T-helper 22 cell (primary cell): ENCODE measurements at places on chromosomes 4 and X.

GRCh38 chr4:42789041-42789567 is 103.4 kb upstream of the GRXCR1 start:
- no peak for DNase-seq

- DNase-seq = no peak
Measured at GRCh38 chr4:18180892-18181291, 159.3 kb upstream of the LCORL start.

DNA sequence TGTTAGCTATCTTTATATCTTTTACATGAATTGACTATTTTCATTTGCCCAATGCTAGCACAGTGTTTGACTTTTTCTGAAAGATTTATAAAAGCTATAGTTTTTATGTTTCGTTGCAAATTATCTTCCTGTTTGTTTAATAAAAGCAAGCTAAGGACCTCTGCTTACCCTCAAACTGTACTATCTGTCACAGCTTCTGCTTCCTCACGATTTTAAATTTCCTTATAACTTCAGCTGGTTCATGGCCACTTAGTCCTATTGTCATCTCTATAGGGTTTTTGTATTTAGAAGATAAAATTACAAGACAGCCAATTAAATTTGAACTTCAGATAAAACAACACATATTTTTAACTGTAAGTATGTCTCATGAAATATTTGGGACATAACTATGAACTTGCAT is 494.0 kb downstream of the PDGFC start:
- no peak for DNase-seq

DNA sequence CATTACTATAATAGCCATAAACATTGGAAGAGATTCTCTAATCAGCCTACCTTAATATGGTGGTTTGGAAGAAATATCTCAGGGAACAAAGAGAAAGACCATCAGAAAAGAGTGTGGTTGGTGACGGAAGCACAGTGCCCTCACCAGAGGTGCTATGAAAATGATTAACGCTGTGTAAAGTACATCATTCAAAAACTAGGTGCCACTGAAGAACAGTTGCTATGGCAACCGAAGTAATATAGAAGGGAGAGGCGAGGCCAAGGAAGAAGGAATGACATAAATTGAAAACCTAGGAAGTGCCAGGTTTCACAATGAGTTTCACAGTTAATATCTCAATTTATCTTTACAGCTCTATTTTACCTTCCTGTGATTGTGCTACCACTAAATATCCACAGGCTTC is 57.0 kb upstream of the ARSJ start:
- no peak for DNase-seq

DNA sequence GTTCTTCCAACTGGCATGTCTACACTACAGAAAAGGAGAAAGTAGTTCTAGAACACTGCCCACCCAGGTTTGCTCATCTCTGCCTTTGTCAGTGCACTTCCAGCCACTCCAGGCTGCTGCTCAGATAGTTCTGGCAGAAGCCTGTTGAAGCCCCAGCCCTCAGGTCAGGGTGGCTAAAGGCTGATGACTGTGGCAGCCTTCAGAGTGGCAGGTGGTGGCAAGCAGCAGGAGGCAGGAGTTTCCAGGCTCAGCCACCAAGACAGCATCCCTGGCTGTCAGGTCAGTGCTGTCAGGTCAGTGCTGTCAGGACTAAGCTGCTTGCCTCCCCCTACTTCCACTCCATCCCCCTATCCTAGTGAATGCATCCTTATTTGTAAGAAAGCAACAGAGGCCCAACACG is 100.4 kb downstream of the MAMLD1 start:
- no peak for DNase-seq

- no peak for DNase-seq
Measured at GRCh38 chr4:64899563-64899962, 490.3 kb upstream of the TECRL start.

- no peak for DNase-seq
Measured at GRCh38 chrX:13717700-13718472, 16.5 kb downstream of the TRAPPC2 start.

- no peak for DNase-seq
Measured at GRCh38 chr4:152961014-152961772, 25.1 kb downstream of the FHDC1 start.

DNA sequence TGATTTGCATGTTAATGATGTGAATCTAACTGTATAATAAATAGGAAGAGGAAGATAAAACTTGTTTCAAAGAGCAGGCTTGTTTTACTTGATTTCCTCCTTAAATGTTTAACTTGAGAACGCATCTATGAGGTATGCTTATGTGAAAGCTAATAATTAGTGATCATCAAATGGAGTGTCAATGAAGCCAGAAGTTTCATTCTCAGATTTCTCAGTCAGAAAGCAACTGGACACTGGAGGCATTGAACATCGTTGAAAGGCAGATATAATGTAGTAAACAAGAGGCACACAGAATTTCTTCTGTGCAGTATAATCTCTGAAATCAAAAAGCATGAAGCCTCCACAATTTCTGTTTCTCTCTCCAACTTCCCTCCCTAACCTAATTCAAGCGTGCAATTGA is 672.9 kb downstream of the ADGRL3 start:
- DNase-seq = no peak

- no peak for DNase-seq
Measured at GRCh38 chr4:55125763-55126541, 557 bp upstream of the KDR start.

- no peak for DNase-seq
Measured at GRCh38 chr4:75623026-75623425, 7.3 kb downstream of the CDKL2 start.

GRCh38 chr4:16290681-16291420 is 64.6 kb upstream of the TAPT1 start:
- DNase-seq = no peak

DNA sequence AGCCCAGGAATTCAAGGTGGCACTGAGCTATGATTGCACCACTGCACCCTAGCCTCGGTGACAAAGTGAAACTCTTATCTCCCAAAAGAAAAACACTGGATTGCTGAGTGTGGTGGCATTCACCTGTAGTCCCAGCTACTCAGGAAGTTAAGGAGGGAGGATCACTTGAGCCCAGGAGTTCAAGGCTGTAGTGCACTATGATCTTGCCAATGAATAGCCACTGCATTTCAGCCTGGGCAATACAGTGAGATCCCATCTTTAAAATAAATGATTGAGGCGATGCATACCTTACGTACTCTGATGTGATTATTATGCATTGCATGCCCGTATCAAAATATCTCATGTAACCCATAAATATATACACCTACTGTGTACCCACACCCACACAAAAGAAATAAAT is 31.2 kb upstream of the LARP1B start:
- DNase-seq = no peak

DNA sequence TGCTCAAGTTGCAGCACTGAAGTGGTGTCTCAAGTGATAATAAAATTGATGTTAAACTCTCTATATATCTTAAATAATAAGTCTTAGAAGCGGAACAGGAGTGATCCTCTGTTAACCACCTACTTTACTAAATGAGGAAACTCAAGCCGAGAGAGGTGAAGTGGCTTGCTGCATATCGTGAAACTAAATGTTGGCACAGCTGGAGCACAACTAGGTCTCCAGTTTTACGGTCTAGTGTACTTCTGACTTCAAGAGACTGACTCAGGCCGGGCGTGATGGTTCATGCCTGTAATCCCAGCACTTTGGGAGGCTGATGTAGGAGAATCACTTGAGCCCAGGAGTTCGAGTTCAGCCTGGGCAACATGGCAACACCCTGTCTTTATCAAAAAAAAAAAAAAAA is 35.5 kb upstream of the PLS3 start:
- DNase-seq = no peak

DNA sequence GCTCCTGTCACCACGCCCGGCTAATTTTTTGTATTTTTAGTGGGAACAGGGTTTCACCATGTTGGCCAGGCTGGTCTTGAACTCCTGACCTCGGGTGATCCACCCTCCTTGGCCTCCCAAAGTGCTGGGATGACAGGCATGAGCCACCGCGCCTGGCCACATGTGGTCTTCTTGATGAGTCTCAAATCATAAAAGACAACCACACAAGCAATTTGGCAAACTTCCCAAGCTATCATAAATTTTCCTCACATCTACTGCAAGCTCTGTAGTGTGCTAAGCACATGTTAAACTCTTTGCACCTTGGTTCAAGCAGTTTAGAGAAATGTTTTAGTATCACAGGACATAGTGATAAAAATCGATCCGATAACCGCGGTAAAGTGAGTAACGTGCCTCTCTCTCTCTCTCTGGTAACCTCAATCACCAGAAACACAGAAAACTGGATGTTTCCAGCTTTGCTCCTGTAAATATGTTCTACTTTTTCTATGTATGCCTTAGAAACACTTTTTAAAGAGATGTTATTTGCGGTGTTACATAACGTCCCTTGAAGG is 256.8 kb downstream of the DHRSX start:
- DNase-seq = no peak

- no peak for DNase-seq
Measured at GRCh38 chr4:183329244-183329643, 7.0 kb upstream of the CLDN24 start.

- DNase-seq = no peak
Measured at GRCh38 chr4:53059256-53059655, 197.1 kb downstream of the RASL11B start.

DNA sequence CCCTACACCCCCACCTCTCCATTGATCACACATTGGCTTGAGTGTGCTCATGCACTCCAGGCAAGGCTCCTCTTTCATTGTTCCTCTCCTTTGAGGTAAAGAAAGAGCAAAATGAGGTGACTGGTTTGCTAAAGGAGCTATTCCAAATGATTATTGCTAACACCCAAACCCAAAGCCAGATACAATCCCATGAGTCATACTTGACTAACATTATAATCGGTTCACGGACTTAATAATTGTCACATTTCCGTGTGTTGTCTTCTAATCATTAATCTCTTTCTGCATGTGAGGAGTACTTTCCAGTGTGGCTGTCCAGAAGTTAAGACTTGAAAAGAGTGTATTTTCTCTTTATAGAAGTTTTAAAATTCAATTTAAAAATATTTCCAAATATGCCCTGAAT is 174.3 kb upstream of the SFRP2 start:
- DNase-seq = no peak

DNA sequence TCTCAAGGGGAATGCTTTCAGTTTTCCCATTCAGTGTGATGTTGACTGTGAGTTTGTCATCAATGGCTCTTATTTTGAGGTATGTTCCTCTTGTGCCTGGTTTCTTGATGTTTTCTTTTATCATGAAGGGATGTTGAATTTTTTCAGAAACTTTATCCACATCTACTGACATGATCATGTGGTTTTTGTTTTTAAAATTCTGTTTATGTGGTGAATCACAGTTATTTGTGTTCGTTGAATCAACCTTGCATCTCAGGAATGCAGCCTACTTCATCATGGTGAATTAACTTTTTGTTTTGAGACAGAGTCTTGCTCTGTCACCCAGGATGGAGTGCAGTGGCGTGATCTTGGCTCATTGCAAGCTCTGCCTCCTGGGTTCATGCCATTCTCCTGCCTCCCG is 263.1 kb upstream of the KLF3 start:
- DNase-seq = no peak

DNA sequence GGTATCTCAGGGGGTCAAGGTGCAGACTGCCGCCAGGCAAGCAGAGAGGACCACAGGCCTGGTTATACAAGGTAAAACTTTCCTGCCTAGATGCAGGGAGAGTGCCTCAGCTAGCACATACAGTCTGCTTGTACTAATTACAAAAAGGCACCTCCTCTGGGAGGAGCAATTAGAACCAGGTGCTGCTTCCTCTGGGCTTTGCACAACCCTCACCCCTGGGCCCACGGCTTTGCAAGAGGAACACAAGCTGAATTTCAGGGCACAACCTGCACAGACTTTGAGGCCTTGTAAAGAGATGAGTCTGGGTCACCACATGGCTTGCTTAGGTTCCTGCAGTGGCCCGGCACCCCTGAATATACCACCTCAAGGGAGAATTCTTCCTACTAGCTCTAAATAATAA is 9.2 kb upstream of the CITED1 start:
- no peak for DNase-seq

DNA sequence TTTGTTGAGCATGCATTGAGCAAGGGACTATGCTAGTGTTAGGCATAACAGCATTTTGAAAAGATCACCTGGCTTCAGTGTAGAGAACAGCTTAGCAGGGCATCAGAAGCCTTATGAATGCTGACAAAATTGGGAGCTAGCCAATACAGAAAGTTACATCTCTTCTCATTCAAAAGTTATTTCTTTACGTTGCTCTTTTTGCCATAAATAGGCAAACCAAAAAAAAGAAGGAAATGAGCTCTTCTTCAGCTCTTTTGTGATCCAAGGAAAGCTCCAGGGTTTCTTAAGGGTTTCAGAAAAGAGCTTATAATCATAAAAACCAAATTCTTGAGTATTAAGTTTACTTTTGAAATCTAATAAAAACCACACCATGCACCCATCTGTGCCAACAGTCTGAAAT is 35.2 kb upstream of the LNX1 start:
- no peak for DNase-seq
